ENCODE measurements at places on chromosomes 1 and 21.

GRCh38 chr1:239731082-239731748 lies 344.8 kb downstream of the CHRM3 start:
- no peak for DNase-seq

DNA sequence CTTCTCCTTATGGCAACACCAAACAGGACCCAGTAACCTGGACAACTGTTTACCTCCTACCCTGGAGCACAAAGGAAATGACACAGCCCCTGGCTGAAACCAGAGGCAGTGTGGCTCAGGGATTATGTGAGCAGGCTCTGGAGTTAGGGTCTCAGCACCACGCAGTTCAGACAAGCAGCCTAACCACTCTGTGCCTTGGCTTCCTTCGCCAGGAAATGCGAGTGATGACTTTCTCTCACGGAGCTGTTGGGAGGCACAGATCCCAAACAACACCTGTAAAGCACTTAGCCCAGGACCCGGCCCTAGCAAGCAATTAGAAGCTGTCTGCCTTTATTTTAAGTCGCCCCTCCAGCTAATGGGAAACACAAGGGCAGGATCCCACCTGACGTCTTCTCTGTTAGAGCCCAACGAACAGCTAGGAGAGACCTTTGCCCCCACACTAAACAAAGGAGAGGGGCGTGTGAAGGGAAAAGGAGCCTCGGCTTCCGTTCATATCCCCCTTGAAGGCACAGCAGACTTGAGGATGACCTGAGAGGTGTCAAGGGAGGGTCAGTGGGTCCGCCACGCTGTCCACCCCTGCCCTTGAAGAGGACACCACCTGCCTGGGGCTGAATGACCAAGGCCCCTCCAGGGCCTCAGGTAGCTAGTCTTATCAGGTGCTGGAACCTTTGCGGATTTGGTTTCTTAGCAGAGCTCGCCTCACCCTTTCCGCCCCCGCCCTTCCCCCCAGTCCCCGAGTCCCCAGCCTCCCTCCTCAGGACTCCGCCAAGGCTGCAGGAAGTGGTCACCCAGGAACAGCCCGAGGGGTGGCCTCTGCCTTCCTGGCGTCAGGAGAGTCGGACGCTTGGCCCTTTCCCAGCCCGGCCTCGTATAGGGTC lies 860 bp downstream of the TMEM63A start:
- peak; percentile 40 for DNase-seq

DNA sequence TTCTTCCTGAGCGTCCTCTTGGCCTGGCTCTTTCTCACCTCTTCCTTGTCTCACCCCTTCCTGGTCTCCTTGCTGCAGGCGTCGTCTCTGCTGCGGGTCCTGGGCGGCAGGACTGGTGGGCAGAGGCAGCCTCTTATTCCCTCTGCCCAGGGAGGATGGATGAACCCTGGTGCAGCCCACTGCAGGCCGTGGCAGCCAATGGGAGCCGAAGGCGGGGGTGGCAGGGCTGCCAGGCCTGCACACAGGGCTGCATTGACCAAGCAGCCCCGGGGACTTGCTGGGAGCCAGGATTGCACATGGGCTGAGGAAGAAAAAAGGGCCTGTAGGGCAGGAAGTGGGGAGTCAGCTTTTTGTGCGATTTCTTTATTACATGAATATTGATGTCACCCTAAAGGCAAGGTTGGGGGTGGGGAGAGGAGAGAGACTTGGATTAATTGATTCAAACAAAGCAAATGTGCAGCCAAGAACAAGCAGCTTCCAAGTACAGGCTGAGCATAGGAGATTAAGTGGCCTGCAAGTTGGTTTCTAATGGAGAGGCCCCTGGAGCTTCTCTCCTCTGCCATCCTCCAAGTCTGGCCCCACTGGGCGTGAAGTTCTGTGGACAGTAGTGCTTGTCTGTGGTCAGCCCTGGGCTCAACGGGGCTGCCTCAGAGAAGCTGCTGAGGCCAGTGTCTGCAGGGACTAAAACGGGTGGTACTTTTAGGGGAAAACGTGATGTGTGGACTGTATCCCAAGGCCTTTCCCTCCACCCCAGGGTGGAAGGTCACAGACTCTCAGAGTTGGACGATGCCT lies at the start of gene S100B:
Gene S100B (minus strand): TSS at position 108 of the 792 bp plus-strand sequence. CDS start 2,667 bp downstream, outside the sequence.
- peak; percentile 39 for DNase-seq

DNA sequence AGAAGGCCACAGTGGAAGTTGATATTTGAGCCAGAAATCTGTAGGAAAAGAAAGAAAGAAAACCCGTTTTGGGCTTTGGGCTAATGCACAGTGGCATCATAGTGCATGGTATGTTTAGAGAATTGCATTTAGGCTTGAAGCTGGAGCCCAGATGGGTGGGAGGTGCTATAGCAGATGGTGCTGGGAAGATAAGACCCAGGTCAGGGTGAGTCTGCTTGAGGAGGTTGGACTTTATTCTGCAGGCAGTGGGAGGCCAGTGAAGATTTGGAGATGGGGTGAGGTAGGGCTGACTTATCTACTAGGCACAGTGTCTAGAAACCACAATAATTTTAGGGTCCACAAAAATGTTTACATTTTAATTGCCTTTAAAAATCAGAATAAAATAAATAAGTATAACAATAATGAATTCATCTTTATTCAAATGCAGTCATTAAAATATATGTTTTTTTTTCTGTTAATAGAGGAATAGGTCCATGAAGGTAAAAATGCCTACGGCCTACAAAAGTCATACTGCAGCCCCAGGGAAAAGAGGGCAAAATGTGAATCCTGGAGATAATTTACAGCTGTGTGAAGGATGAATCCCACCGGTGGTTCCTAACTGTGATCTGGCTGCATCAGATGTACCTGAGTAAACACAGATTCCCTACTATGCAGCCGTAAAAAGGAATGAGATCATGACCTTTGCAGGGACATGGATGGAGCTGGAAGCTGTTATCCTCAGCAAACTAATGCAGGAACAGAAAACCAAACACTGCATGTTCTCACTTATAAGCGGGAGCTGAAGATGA lies 8.7 kb downstream of the DNAJC6 start:
- DNase-seq, result no peak

DNA sequence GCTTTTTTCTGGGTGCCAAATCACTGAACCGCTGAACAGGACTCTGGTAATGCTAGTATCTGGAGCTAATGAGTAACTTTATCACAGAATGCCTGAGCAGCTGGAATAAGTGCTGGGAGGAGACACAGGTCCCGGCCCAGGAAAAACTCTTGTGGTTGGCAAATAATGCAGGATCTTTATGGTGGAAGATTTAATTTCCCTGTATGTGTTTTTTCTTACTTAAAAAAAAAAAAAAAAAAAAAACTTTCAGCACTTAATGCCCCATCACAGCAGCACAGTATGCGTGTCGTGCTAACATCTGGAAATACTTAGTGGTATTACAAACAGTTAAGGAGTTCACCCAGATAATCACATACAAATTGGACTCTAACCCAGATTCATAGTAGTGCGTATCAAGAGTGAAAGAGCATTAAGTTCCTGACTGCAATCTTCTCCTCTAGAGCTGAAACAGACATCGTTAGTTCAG lies 220.7 kb downstream of the TOMM20 start:
- peak; percentile 55 for DNase-seq

GRCh38 chr1:200243042-200243437 lies 166.8 kb downstream of the ZNF281 start:
- DNase-seq, result peak; percentile 73

Data from lung (tissue), 17 donors.